T-helper 2 cell (primary cell): ENCODE measurements at places on chromosomes 1 and 21.

GRCh38 chr1:173925306-173926242, 8.4 kb upstream of the SERPINC1 start:
- no peak for DNase-seq

- DNase-seq: no peak
Observed at GRCh38 chr1:201689647-201690046, 139.3 kb upstream of the IPO9 start.

DNA sequence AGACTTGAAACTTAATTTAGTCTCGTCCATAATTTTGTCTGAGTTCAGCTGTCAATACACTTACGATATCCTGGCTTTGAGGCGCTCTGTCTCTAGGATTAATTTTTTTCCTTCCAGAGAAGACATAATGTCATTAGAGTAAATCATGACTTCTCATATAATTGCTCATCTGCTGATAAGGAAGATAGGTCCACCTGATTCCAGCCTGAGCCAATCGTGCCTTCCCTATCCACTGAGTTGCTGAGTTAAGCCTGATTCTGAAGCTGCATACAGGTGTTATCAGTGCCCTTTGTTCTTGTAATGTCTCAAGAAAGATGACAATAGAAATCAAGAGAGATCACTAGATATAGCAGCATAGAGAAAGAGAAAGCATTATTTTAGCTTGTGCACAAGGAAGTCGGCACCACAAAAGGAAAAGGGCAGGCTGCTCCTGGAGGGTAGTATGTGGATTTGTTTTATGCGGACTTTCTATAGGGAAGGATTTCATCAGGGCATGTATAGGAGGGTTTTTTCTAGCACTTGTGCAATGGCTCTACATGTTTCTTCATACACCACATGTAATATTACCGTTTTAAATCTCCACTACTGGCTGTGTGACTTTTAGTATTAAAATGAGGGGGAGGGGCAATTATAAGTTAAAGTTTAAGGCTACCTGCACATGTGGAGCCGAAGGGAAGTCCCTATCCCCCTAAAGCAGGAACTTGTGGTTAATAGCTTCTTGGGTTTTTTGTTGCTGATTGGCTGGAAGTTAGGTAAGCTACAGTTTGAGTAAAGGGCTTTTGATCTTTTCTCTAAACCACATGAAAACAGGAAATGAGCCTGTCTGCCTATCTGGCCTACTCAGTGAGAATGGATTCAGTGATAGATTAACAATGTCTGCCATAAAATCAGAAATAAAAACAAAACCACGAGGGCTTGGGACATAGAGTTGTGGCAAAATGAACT, 133.4 kb downstream of the PLPPR5 start:
- peak; percentile 87 for DNase-seq

DNA sequence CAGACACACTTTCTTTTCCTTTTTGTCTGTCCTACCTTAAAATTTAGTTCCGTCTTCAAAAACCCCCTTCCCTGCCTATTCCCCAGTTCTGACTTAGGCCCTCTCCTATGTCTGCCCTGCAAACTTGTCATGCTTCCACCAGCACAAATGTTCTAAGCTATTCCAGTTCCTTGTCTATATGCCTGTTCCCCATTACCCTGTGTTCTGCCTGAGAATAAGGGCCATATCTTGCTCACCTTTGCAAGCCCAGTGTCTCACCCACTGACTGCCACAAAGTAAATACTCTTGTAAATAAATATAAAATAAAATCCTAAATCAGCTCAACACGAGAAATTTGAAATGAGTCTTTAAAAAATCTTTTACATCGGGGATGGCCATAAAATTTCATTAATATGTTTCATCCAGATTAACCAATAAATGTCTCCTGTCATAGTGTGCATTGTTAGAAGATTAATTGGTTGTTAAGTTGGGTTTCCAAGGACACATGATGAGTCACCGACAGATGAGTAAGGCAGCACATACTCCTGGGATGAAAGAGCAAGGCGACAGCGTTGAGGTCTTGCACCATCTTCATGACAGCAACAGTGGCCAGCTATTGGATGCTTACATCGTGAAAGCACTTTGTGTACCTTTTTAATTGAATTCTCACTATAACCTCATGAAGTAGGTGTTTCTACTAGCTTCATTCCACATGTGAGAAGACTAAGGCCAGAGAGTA, 92.6 kb upstream of the NGF start:
- DNase-seq: no peak

DNA sequence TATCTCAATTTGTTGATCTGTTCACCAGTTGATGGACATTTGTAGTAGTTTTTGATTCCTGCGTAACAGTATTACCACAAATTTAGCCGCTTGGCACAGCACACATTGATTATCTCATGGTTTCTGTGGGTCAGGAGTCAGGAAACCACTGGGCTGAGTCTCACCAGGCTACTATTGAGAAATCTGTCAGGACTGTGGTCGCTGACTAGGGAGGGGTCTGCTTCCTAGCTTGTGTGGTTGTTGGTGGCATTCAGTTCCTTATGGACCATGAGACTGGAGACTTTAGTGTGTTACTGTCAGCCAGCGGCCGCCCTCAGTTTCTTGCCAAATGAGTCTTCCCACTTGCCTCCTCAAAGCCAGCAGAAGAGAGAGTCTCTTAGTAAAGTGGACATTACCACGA, 9.8 kb downstream of the PEX14 start:
- DNase-seq: no peak

DNA sequence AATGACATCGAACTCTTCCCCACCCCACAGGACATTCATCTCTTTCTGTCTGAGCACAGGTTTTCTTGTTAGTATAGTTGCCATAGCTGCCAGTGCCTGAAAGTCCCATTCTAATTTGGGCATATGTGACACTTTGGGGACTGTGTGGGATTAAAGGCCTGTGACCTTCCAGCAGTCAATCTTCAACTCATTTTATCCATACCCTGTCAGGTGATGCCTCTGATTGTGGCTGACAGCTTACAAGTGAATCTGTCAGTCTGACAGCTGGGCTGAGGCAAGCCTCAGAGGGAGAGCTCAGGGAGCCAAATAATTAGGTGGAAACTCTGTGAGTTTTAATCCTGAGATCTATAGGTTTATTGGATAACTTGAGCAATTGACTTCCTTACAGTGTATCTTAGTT, 29.6 kb downstream of the ZCCHC17 start:
- no peak for DNase-seq

GRCh38 chr1:207440626-207441025, 13.5 kb upstream of the CR2 start:
- DNase-seq: no peak

- DNase-seq: no peak
Observed at GRCh38 chr1:29758781-29759499, 522.6 kb downstream of the PTPRU start.

DNA sequence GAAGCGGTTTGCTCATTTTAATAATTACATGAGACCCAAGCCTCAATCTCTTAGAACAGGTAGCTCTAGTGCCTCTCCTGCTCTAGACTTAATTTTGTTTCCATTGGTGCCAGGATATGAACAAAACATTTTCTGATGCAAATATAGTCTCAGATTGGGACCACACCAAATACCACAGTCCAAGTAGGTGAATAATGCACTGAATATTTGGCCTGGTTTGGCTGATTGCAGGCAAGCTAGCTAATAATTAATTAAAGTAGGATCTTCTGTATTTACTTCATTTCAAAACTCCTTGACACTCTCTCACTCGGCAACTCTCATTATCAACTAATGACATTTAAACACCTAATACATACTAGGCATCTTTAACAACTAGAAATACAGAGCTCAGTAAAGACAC, 219.6 kb downstream of the LTN1 start:
- DNase-seq: no peak

- no peak for DNase-seq
Observed at GRCh38 chr1:204991342-204991844, 51.6 kb upstream of the CNTN2 start.

DNA sequence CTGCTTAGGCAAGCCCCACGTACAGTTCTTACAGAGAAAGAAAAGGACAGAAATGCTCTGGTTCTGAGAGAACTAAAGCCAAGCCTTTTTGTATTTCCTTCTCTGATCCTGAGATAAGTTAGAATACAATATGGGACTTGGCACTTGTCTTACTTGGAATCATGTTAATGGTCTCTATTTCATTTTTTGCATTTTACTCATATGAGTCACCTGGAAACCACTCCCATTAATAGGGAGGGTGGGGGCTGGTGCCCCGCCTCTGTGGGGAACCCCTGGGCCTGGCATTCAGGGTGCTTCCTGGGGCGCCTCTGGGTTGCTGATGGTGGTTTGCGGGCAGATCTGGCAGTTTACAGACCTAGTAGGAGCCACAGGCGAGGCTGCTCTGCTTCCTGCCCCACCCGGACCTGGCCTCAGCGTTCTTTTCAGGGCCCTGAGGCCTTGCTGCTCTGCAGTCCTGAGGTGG, 26.7 kb downstream of the TSPAN2 start:
- DNase-seq: peak; percentile 77

DNA sequence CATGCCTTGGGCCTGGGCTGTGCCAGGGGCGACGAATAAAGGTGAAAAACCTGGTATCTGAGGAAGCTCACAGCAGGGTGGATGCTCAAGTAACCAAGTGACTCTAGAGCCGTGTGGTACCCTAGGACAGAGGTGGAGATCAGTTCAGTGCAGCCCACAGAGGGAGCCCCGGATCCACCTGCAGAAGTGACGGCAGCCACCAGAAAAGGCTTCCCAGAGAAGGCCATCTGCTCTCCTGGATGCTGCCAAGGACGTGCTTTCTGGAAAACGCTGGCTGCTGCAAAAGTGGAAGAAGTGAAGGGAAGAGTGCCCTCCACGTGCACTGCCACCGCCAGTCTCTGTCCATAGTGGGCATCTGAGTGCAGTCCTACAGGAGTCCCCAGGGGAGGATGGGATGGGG, 27.7 kb downstream of the TMCO4 start:
- DNase-seq: no peak

- no peak for DNase-seq
Observed at GRCh38 chr1:87030740-87031690, 116.6 kb downstream of the HS2ST1 start.

- no peak for DNase-seq
Observed at GRCh38 chr1:34929497-34929852, at the start of gene DLGAP3. Gene DLGAP3 (minus strand): TSS chr1:34929650. CDS start chr1:34905383, 24,267 bp downstream.

- DNase-seq: no peak
Observed at GRCh38 chr1:217139513-217139912, 416.3 kb upstream of the ESRRG start.

- no peak for DNase-seq
Observed at GRCh38 chr1:31318146-31318545, 21.3 kb downstream of the ZCCHC17 start.

DNA sequence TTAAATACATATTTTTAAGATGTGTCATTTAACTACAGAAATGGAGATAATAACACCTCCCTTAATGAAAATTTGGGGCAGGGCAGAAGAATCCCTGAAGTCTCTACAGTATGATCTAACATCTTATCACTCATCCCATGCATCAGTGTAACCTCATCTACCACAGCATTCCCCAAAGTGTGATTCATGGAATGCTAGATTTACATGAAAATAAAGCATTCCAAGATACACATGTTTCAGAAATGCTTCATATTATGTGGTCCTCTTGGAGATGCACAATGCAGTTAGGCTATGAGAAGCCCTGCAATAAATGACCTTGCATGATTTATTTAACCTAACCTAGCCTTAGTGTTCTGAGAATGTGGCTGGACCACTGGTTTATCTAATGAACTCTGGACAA, 166.9 kb upstream of the SYT6 start:
- DNase-seq: no peak

GRCh38 chr1:223662943-223663342, 2.6 kb downstream of the CAPN8 start:
- no peak for DNase-seq

- DNase-seq: no peak
Observed at GRCh38 chr1:238052496-238053266, 162.0 kb upstream of the ZP4 start.

GRCh38 chr1:153626904-153627714, at the start of gene S100A13:
Gene S100A13 (minus strand): TSS chr1:153627505. CDS start chr1:153626472, 1,033 bp downstream.
- peak; percentile 26 for DNase-seq

GRCh38 chr21:32717851-32718316, 9.9 kb downstream of the SYNJ1 start:
- no peak for DNase-seq

- DNase-seq: no peak
Observed at GRCh38 chr1:229970714-229971113, 96.3 kb upstream of the GALNT2 start.

DNA sequence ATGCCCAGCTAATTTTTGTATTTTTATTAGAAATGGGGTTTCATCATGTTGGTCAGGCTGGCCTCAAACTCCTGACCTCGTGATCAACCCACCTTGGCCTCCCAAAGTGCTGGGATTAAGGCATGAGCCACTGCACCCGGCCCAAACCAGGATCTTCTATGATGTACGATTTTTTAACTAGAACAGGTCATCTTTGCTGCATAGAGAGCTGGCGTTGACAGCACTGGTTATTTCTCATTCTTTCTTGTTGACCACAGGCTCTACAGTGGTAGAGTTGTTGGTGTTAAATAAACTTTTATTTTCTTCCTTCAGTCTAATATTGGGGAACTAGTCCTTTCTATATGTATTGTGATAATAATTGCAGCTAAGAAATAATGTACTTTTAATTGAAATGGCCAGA, 3.8 kb upstream of the MAB21L3 start:
- DNase-seq: no peak

DNA sequence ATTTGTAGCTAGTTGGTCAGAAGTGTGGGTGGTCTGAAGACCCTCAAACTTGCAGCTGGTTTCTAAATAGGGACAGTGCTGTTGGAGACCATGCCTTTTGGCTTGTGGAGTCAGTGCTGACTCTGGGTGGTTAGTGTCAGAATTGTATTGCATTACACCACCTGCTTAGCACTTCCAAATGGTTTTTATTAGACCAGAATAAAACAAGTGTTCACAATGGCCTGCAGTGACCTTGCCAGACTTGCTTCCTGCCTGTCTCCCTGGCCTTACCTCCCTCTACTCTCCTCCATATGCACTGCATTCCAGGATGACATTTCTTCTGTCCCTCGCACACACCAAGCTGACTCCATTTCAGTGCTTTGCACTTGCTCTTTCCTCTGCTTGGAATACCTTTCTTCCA, 72.7 kb upstream of the CNIH3 start:
- no peak for DNase-seq

GRCh38 chr1:67285780-67286488, 21.7 kb upstream of the IL12RB2 start:
- no peak for DNase-seq

GRCh38 chr1:107139833-107140702, 771 bp upstream of the NTNG1 start:
- DNase-seq: no peak

DNA sequence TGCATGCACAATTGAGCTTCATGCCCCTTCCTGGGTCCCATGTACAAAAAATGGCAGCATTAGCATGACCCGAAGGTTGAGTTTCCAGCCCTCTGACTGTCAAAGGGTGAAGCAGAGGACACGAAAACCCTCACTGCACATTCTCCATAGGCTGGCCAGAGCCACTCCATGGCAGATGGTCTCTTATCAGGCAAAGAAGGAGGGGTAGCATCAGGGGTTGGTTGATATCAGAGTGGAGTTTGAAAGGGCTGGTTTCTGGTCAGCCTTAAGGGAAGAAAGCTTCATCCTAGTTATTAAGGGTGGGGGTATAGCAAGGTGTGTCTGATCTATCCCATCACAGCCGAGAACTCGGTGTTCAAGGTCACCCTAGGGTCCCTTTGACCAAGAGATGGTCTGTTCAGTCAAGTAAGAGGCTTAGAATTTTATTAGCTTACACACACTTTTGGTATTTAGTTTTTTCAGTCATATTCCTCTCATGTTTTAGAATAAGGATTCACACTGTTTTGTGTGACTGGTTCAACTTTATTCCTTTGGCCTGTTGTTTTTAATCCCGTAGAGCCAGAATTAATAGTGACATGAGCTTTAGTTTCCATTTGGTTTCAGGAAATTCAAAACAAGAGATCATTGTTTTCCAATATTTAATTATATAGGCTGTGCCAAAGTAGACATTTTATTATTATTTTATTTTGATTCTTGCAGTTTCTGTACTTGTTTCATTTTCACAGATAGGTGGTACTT, 199.9 kb upstream of the FMN2 start:
- DNase-seq: no peak
